ENCODE measurements at places on chromosomes 3 and 15.

DNA sequence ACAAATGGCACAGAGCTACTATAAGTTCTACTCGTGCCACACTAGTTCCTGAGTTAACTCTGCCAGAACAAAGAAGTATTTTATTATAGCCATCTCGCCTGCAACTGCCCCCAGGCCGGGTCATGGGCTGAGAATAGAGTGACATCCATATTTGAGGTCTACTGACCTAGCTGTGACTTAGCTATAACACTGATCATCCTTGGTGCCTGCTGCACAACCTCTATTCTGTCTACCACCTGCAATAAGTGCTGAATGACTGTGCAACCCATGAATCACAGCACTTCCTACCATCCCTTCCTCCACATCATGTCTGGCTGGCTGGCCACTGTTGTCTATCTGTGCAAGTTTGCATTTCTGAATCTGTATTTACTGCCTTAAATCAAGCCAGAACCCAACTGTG is 506.5 kb upstream of the TBL1XR1 start:
- no peak for DNase-seq

GRCh38 chr3:130386604-130387263 is 41.3 kb downstream of the COL6A5 start:
- DNase-seq, result no peak

- no peak for DNase-seq
These were observed 654.4 kb upstream of the ADAMTS9 start for GRCh38 chr3:65342084-65342683.

DNA sequence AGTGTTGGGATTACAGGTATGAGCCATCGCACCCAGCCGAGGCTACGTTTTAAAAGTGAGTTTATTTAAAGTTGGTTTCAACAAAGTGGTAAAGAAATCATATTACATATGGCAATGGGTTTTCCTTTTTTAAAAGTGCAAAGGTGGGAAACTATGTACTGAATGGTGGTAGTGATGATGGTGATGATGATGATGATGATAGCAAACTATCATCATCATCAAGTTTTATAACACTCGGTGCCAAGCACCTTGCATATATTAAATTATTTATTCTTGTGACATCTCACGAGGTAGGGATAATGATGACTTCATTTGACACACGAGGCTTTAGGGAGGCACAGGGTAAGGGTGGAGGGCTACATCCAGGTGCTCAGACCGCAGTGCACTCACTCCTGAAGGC is 64.3 kb downstream of the BDH1 start:
- no peak for DNase-seq

- DNase-seq, result no peak
These were observed 3.1 kb downstream of the ABHD14B start for GRCh38 chr3:51970606-51971300.

GRCh38 chr15:57296473-57297162 is 79.7 kb upstream of the CGNL1 start:
- DNase-seq, result no peak

DNA sequence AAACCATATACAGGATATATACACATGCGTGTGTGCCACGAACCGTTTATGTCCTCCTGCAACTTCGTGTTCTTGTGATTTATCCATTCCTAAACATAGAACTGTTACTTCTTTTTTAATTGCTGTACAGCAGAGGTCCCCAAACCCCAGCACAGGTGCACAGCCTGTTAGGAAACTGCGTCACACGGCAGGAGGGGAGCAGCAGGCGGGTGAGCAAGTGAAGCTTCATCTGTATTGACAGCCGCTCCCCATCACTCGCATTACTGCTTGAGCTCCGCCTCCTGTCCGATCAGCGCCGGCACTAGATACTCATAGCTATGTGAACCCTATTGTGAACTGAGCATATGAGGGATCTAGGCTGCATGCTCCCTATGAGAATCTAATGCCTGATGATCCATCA is 34.9 kb upstream of the NRROS start:
- no peak for DNase-seq

GRCh38 chr15:97319291-97319690 is 641.2 kb upstream of the ARRDC4 start:
- no peak for DNase-seq

DNA sequence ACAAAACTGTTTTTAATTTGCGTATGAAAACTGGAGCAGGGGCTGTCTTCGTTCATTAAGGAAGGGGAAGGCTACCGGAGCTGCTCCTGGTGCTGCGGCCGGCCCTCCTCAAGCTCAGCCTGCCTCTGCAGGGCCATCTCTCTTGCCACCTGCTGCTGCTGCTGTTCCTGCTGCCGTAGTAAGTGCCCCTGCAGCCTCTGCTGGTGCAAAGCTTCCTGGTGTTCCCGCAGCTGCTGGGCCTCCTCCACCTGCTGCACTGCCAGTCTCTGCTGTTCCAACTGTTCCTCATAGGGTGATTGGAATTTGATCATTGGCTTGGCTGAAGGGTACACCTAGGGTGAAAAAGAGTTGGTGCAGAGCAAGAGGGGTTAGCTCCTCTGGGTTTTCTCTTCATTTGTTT is 66.0 kb downstream of the GOLIM4 start:
- no peak for DNase-seq

DNA sequence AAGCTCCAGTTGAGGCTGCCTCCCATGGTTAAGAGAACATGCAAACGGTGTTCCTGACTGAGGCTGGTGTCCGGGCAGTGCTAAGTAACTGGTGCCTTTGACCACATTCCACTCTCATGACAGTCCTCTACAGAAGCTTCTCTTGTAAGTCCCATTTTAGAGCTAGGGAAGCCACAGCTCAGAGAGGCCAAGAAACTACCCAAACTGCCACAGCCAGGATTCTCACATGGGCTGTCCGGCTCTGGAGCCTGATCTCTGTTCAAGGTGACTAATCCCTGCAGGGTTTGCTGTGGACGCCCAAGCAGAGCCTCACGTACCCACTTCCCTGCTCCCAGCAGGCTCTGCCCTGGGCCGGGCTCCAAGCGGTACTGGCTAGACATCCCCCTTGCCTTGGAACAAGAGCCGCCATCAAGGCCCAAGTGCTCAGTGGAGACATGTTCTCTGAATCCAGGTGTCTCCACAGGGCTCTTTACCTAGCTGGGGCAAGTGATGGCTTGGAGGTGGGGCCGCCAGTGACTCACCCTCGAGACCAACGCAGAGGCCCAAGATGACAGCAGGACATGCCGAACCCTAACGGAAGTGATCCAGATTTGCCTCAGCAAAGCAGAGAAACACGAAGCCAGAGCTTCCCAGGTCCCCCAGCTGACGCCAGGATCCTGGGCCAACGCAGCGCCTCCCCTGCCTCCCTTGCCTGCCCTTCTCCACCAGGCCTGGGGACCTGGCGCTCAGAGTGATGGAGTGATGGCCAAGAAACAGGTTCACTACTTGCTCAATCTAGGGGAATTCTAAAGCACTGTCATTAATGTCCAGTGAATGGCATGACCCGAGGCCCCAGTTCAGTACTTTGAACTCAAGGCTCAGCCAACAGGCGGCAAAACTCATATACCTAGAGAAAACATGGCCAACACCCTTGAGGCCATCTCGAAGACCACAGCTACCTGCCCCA is 24.4 kb downstream of the KLHL25 start:
- DNase-seq, result no peak

GRCh38 chr3:138124706-138125355 is 7.4 kb downstream of the A4GNT start:
- no peak for DNase-seq

DNA sequence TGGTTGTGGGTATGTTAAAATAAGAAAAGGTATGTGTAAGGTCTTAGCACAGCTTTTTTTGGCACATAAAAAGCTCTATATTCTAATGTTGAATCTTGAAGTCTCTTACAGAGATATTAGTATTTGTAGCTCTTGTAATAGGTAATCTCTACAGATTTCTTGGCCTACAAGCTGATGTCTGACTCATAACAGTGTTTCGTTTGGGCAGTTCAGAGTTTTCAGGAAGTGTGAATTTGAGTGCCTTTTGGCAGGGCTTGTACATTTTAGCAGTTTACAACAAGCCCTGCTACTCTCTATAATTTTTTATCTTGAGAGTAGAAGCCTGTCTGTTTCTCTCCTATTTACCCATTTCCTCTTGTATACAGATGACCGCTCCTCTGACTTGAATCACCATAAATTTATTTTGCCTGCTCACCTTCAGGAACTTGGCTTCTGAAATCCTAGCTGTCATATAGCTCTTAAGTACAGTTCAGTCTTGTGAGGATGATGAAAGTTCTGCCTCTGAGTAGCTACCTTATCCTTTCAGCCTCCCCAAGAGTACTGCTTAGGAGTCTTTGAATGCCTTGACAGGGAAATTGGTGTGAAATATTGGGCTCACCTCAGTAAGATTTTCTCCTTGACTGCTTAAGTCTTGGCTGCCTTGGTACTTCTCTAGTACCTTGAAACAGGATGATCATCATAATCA is 419.9 kb upstream of the RARB start:
- DNase-seq, result no peak

DNA sequence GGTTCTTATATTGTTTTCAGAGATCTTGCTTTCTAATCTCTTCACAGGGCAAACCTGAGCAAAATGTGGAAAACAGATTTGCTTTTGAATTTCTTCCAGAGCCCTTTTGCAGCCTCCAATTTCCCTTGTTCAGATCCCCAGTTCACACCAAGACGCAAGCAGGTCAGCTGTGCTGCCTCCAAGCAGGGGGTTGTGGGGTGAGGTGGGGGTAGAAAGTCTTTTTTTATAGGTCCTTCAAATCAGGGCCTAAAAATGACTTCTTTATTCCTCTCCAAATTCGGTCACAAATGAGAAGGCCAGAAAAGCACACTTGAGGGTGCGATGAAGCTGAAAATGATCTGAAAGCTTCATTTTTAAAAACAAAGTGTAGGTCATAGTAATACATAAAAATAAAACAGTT is 26.3 kb upstream of the AVEN start:
- DNase-seq, result no peak

DNA sequence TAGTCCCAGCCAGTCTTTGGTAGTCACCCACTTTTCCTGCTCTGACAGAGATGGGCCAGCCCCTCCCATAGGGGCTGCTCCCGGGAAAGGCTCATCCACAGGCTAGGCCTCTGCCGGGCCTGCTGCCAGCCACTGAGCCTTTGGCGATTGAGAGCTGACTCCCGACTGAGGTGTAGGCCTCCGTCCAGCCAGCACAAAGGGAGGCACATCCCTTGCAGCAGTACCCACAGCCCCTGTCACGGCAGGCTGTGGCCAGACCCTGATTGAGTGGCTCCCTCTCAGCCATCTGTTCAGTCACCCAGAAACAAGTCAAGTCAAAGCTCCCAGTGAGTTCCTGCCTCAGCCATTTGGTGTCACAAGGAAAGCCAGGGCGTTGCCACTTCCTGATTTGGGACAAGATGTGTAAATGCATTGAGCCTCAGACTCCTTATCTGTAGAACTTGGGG is 6.2 kb upstream of the PAK6 start:
- no peak for DNase-seq

GRCh38 chr15:88307344-88307743 is 50.8 kb upstream of the NTRK3 start:
- no peak for DNase-seq

DNA sequence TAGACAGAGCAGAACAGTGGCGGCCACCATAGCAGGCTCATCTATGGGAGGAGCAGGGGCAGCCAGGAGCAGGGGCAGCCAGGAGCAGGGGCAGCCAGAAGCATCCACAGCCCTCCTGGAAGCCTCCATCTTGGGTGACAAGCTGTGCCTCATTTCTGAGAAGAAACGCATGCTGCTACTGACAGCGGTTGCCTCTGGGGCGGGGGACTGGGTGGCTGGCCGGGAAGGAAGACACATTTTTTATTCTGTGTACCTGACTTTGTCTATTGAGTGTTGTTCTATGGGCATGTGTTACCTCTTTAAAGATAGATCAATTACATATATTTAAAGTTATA is 71.5 kb upstream of the KLF13 start:
- DNase-seq, result no peak

DNA sequence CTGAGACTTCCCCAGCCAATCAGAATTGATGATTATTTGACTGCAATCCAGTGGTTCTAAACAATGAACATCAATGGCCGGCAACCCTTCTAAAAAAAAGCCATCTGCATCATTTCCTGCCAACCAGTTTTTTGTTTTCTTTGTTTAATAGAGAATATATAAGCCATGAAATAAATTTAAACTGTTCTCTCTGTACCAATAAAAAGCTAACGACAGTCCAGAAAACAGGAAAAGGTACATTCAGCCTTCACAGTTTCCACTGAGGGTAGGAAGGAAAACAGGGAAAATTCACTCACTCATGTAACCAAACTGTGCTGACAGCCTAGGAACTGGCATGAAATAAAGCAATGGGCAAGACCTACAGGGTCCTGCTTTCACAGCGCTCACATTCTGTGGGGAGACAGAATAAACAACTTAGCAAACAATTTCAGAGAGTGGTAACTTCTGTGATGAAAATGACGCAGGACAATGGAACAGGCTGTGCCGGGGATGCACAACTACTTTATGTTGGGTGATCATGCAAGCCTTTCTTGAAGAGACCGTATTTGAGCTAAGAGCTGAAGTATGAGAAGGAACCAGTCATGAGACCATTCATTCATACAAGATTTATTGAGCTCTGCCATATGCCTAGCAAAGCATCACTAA is 630.1 kb downstream of the MAGI1 start:
- DNase-seq, result no peak

All from posterior cingulate gyrus (tissue), 11 donors.